ENCODE measurements at places on chromosomes 16 and 17.

DNA sequence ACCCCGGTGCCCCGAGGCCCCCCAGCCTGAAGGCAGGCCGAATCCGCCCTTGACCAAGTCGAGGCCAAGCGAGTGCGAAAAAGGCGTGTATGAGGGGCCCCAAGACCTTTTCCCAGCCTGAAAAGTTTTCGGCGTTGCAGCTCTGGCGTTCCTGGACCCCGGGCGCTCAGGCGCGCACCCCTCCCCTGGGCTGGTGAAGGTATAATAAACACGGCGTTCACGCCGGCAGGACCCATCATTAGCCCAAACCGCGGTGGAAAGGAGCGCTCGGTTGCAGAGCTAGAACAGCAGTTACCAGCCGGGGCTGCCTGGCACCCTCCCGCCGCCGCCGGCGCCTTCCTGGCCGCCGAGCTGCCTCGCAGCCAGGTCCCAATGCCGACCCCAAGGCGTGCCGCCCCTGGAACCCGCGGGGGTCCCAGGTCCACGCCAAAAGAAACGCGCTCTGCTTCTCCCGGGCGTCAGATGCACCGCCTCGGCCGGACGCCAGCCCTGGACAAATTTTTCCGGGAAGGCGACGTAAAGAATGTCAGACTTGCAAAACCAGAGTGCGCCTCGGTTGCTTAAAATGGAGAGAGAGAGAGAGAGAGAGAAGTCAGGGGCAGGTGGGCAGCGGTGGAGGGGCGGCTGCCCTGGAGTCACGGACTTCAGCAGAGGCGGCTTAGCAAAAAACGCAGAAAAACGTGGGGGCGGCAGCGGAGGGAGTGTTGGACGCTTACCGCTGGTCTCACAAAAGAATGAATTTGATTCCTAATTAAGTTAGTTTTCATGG is 11.5 kb upstream of the FOXF1 start:
- DNase-seq: no peak

DNA sequence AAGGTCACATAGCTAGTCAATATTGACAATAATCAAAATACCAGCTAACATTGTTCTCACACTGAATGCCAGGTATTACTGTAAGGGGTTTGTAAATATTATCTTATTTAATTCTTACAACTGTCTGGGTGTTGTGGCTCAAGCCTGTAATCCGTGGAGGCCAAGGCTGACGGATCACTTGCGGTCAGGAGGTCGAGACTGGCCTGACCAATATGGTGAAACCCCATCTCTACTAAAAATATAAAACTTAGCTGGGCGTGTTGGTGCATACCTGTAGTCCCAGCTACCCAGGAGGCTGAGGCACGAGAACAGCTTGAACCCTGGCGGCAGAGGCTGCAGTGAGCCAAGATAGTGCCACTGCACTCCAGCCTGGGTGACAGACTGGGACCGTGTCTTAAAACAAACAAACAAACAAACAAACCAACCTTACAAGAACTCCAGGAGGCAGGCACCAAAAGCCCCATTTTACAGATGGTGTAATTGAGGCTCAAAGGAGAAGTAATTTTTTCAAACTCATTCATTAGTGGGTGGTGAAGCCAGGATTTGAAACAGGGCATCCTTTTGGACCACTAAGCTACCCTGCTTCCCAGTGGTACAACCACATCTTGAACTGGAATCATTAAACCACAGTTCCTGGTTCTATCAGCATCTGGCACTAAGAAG is 104.3 kb downstream of the XYLT1 start:
- DNase-seq: no peak

GRCh38 chr17:81371910-81372760 is 23.1 kb upstream of the BAHCC1 start:
- no peak for DNase-seq

DNA sequence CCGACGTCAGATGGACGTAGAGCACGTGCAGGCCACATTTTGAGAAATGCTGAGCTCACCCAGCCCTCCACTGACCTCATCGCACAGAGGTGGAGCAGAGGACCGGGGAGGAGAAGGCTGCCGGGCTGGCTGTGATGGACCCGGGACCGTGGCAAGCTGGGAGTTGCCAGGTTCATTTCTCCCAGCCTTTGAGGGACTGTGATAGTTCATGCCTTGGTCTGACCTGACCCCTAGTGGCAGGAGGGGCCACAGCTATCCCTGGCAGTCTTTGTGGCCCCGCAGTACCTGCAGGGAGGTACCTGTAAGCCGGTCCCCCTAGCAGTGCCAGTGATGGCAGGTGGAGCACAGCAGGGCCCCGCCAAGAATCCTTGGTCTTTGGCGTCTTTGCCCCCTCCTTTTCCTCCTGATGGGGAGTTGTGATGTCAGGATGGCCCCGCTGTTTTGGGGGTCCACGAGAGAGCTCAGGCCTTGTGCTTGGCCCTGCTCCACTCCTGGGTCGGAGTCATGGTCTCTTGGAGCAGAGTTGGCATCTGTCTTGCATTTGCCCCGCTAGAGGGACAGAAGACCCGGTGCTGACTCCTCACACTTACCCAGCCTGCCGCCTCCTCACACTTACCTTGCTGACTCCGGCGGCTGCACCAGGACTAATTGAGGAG is 50.4 kb downstream of the OR1D5 start:
- DNase-seq: peak; percentile 34

- DNase-seq: peak; percentile 72
These were observed 126.2 kb downstream of the PRKCB start for GRCh38 chr16:23962001-23962400.

GRCh38 chr17:7060165-7060891 is 16.4 kb upstream of the SLC16A11 start:
- no peak for DNase-seq

DNA sequence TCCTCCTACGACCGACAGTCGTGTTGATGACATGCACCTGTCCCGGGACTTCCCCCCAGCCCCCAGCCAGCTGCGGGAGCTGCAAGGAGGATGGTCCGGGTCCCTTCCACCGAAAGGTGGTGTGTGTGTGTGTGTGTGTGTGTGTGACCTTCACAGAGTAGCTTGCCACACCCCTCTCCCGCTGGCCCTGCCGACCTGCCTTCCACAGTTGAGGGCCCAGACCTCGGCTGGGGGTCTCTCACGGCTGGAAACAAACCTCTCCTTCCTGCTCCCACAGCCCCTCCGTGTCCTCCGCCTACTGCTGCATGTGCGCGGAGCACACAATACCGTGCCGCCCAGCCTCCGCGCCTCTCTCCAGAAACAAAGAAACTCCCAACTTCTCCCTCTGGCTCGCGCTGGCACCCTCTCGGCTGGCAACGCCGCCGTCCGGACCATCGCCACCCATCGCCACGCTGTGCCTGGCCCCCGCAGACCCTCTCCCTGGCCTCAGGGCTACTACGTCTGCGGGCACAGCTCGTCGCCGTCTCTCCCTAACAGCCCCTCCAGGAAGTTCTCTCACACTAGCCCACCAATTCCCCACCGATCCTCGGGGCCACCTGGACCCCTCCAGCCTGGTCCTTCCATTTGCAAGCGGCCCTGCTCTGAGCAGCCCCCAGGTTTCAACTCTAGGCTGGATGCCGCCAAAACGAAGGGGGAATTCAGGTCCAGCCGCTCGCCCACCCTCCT is 81.2 kb downstream of the TIMM22 start:
- no peak for DNase-seq

DNA sequence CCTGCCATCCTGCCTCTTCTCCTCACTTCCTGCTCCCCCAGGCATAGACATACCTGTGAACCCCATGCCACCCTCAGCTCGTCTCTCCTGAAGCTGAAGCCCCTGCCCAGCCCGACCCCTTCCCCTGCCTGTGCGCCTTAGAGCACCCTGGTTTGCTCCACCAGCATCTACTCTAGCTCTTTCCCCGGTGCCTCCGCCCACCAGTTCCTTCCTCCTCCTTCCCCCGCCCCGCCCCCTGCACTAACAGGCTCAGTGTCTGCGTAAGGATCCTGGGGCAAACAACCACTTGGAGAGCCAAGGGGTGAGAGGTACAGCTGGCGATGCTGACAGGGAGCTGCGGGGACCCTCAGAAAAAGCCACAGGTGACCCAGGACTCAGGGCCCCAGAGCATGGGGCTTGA is 1.9 kb downstream of the GPR142 start:
- DNase-seq: peak; percentile 43

GRCh38 chr16:81533175-81533507 is 88.5 kb downstream of the CMIP start:
- DNase-seq: no peak

GRCh38 chr17:69179227-69179952 is 37.7 kb upstream of the ABCA6 start:
- DNase-seq: no peak

GRCh38 chr16:75239542-75240122 is 11.8 kb downstream of the BCAR1 start:
- DNase-seq: no peak

DNA sequence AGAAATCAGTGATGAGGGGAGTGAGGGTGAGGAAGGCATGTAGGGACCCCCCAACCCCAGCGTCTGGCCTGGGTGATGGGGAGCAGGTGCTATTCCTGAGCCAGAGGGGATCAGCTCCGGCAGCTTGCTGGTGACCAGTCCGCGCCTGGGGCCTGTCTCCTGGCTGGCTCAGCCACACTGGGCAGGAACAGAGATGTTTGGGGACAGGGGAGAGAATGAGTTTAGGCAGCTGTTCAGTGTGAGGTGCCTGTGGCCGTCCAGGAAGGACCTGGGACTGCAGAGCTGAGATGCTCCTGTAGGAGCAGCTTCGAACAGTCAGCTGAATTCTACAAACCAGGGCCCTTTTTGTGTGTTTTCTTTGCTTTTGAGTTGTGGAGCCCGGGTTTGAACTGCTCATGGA is 23.2 kb upstream of the SPNS2 start:
- no peak for DNase-seq

- no peak for DNase-seq
These were observed 56.4 kb downstream of the IRX5 start for GRCh38 chr16:54987081-54987480.

DNA sequence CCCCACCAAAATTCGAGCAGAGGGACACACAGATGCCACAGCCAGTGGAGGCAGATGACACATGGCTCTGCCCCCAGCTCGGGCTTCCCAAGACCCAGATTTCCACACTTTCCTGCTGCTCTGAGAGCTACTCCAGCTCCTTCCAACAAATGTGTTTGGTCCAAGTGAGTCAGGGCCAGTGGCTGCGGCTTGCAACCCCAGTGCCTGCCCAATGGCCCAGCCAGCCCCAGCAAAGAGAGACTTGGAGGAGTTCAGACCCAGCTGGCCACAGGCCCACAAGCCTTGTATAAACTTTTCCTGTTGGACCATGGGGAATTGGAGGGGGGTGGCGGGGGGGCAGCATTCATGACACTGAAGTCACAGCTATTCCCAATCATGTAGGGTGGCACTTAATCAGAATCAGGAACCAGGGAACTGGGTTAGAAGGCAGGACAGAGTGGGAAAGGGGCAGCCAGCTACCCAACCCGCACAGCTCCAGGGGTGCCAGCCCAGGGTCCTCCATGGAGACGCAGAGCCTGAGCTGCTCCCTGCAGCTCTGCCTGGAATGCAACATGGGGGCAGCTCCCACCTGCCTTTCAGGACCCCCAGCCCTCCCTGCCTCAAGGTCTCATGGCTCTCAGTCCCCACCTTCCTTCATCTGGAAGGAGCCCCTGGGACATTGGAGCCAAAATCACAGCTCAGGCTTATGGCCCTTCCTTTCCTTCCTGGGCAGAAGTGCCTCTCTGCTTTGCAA is 17.5 kb upstream of the C16orf78 start:
- no peak for DNase-seq

DNA sequence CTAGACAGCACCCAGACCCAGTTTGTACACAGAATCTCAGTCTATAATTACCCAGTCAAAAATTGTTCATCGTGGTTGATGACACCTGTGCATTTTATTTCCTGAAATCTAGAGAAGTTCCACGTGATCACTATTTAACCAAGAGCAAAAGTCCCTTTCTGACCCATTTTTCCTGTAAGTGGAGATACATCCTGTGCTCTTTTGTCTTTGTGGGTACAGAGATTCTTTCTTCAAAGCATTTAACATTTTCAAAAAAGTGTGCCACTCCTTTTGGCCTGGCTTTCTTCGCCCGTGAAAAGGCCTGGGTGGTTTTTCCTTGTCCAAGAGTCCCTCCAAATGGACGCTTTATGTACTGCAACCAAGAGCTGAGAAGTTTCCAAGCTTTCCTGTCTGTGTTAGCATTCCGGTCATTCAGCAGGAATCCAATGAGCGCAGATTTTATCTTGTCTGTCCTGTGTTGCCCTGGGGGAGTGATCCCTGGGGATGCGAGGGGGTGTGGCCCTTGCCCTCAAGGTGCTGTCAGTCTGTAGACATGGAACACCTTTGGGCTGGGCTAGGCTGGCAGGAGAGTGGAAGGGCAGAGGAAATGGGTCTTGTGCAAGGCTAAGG is 161.1 kb upstream of the CACNG5 start:
- DNase-seq: no peak

DNA sequence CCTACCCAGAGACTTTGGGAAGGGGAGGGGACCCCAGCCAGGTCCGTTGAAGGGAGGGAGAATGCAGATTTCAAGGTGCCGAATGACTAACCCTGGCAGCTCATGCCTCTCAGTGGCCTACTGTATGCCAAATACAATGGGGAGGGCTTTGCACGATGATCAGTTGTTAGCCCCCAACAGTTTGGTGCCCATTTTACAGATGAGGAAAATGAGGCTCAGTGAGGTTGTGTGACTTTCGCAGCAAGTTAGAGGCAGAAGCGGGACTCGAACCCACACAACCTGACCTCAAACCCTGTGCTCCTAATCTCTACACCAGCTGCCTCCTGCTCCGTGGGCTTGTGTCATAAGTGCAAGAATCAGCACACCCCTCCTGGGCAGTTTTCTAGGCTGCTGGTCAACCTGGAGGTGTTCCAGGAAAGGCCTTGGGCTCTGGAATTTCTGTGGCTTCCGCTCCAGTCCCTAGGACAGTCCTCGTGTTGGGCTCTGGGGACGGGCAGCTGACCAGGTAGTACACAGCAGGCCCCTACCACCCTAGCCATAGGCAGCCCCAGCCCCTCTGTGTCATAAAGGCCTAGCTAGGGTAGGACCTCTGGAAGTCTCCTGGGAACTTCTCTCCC is 11.9 kb upstream of the NAGPA start:
- DNase-seq: no peak

GRCh38 chr16:81335669-81336068 is 20.9 kb downstream of the GAN start:
- no peak for DNase-seq

- DNase-seq: peak; percentile 45
These were observed 555 bp downstream of the NUP88 start for GRCh38 chr17:5418858-5419355.

GRCh38 chr16:52634528-52634927 is 87.6 kb upstream of the TOX3 start:
- DNase-seq: no peak
